ENCODE measurements at places on chromosomes 4 and X.

GRCh38 chr4:55125087-55125721 is at the start of gene KDR:
KDR (minus strand) TSS chr4:55125595; CDS start chr4:55125293, 302 bp downstream.
- no peak for DNase-seq

DNA sequence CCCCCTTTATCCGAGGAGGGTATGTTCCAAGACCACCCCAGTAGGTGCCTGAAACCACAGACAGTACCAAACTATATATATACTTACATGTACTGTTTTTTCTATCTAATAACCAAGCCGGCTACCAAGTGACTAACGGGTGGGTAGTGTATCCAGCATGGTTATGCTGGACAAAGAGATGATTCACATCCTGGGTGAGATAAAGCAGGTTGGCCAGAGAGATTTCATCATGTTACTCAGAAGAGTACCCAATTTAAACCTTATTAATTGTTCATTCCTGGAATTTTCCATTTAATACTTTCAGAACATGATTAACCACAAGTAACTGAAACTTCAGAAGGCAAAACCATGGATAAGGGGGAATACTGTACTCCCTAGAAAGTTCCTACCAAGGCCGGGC is 46.5 kb downstream of the RFC1 start:
- no peak for DNase-seq

DNA sequence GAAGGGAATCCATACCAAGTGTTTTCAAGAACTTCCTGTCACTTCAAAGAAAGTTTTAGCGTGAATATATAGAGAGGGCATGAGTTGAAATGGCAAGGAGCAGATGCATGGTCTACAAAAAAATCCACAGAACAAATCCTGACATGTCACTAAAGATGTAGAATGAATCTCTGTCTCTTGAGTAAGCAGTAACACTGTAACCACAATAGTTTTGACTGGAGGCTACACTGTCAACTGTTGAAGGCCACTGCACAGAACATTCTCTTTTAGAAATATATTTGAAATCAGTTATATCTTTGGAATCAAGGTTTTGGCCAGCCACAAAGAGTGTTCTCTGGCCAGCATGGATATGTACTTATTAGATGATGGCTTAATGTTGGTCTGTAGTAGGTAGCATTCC is 83.8 kb downstream of the VCX3B start:
- DNase-seq = no peak

- no peak for DNase-seq
Measured at GRCh38 chr4:141375855-141376254, 155.2 kb downstream of the ZNF330 start.

- DNase-seq = no peak
Measured at GRCh38 chrX:54745676-54746075, 52.4 kb downstream of the ITIH6 start.

GRCh38 chr4:154230723-154231122 is 260.9 kb downstream of the DCHS2 start:
- no peak for DNase-seq

DNA sequence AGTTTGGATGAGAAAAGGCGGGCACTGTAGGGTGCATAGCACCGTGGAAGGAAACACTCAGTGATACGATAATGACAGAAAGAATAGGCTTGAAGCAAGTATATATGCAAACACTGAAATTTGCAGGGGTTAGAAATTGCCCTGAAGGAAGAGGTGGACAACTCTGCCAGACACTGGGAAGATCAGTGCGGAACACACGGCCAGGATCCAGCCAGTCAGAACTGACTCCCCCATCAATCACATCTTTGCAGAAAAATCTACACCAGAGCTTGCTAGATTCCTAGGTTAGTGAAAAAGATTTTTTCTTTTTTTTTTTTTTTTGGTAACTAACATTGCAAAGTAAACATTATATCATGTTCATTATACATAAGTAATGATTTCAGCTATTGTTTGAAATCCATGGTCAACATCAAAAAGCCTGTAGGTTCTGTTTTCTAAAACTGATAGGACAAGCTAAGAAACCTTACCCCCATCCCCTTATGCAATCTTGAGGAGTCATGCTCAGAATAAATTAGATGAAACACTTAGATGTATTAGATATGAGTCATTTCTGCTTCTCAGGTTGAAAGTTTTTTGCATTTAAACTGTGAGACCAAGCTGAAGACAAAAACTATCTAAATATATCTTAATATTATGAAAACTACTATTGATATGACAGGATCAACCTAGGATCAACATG is 38.9 kb downstream of the TRIML1 start:
- no peak for DNase-seq

Data from activated naive CD4-positive, alpha-beta T cell treated with anti-CD3 and anti-CD28 coated beads, Interleukin-2, amount 50 U/mL, for 16 hours (primary cell).